ENCODE measurements at places on chromosomes 2 and 18.

GRCh38 chr2:15043336-15044058 is 411.0 kb downstream of the LRATD1 start:
- no peak for DNase-seq

- DNase-seq = no peak
Measured at GRCh38 chr18:61785588-61785987, 107.2 kb downstream of the RNF152 start.

DNA sequence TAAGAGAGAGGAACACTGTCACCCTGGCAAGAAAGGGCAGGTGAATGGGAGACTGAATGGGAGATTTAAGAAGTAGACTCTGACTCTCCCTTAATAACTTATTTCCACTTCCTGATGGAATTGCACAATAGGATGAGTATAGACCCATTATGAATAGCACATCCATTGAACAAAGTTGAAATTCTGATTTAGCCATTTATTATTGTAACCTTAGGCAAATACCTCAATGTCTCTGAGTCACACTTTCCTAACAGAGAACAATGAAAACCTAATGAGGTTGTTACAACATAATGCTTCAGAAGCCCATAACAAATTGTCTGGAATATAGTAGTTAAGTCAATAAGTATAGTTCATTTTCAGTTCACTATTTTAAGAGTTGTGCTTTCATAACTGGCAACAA is 78.9 kb downstream of the NRXN1 start:
- DNase-seq = no peak

DNA sequence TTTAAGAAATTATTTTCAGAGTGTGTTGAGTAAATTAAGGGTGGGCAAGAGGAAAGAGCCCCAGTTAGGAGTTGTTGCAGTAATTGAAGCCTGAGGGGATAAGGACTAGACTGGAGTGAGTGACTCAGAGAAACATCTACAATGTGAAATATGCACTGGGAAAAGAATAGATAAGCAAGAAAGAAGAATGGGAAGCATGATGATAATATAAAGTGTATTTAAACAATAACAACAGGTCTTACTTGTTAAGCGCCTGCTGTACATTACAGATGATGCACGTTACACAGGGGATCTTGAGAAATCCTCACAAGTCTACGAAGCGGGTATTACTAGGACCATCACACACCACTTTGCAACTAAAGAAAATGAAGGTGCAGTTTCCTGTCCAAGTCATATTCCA is 73.6 kb upstream of the STK17B start:
- DNase-seq = no peak

DNA sequence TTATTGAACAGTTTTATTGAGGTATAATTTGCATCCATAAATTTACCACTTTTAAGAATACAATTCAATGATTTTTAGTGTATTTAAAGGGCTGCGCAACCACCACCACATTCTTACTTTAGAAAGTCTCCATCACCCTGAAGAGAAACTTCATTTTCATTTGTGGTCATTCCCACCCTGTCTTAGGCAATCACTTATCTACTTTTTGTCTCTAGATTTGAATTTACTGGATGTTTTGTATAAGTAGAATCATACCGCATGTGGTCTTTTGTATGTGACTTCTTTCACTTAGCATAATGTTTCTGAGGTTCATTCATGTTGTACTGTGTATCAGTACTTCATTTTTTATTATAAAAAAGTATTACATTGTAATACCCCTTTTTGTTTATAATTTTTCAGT is 17.9 kb upstream of the SLC4A10 start:
- DNase-seq = no peak

- peak; percentile 80 for DNase-seq
Measured at GRCh38 chr2:128091726-128092080, 703 bp downstream of the UGGT1 start.

DNA sequence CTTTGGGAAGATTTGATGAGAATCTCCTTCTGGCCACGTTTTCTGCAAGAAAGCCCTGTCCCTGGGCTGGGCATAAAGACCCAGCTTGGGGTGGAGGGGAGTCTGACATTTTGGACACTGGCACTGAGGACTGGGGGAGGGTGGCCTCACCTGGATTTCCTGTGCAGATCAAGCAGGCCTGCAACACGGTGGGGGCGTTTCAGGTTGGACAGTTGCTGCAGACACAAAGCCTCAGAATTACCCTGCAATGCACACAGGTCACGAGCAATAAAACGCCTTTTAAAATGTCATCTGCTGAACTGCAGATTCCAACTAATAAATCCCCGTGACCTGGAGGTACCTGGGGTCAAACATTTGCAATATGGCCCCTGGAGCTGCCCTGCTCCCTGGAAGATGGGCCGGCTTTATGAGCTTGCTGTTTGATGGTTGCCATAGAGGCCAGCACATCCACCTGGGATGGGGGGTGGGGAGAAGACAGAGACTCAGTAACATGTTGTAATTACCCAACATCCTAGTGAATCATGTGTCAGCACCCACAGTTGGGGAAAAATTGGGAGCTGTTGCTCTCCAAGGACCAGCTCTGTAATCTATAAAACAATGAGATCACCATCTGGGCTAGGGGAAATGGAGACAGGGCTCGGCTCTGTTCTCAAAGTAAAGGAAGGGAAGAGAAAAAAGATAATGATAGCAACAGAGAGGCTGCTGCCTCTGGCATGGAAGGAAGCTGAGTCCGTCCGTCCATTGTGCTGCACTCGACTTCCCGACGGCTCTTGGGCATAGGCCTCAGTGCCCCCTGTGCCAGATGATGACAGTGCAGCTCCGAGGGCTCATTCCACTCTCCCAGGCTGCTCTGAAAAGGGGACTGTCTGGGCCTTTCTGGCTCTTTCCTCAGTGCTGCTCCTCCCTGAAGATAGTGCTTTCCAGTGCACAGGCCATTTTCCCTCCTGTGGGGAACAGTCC is 340.3 kb downstream of the CYRIA start:
- no peak for DNase-seq

DNA sequence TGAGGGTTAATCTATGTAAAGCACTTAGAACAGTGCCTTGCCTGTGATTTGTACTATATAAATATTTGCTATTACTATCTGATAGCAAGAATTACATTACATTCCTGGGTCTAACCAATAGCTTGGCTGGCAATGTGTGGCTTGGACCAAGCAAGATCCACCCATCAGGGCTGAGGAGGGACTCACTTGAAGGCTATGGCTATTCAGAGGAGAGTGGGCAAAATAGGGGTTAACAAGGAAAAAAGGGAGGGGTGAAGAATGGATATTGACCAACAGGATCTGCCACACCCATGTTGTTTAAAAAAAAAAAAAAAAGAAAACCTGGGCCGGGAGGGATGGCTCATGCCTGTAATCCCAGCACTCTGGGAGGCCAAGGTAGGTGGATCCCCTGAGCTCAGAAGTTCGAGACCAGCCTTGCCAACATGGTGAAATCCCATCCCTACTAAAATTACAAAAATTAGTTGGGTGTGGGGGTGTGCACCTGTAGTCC is 20.0 kb upstream of the TMBIM1 start:
- DNase-seq = no peak

DNA sequence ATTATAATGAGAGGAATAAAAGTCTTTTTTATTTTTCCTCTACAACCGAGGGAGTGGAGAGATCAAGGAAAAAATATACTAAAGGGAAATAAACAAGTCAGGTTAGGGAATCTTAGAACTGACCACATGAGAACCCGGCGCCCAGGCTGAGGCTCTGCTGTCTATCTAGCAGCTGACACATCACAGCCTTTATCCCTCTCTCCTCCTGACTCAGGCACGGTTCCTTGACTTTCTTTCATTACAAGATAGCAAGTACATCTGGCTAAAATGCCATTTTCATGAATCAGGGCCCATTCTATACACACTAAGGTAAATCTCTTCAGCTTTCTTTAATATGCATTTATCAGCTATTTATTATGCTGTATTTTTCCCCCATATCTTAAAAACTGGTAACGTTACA is 296.0 kb downstream of the TMX3 start:
- DNase-seq = no peak
